ENCODE measurements at places on chromosomes 5 and 9. TPM values are rescaled to one million over a fixed set of nuclear protein-coding genes. Genes with fewer than 3 reads are reported as not detected.

Gene DRD1
- total RNA-seq, result not detected

- no peak for DNase-seq
These were observed 94.2 kb downstream of the PCSK1 start for GRCh38 chr5:96338624-96339415.

DNA sequence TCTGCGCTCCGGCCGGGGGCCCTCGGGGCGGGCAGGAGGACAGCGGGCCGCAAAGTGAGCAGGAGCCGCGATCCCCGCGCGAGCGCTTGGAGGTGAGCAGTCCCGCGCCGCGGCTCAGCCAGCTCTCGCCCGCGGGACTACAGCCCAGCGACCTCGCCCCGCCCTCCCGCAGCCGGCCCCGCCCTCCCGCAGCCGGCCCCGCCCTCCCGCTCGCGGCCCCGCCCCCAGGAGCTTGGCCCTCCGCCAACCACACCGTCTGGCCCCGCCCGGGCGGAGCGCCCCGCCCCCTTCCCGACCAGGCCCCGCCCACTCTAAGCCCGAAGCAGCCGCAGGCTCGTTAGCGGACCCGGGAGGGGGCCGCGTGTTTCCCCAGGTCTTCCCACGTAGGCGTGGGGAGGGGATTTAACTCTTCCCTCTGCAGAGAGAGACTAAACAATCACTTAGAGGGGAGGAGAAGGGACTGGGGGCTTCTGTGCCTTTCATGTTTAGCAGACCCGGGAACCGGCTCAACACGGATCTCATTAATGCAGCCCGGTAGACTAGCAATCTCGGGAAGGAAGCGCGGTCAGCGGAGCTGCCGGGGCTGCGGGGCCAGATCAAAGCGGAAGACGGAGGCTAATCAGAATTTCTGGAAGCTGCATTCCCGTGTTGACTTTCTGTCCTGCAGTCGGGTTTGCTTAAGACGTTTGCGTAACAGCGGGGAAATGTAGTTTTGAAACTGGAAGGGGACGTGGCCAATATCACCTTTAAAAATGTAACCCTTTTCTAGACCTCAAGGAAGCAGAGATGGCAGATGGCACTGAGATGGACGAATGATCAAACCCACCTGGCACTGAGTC, at the start of gene MYO10:
Gene MYO10, minus strand, starts transcription at position 139 of the 839 bp plus-strand sequence. CDS start 480 bp downstream, outside the sequence.
- peak; percentile 69 for DNase-seq

Gene OR1Q1
- total RNA-seq, result not detected

GRCh38 chr9:123002754-123003153, 30.7 kb upstream of the GPR21 start:
- no peak for DNase-seq

- peak; percentile 69 for DNase-seq
These were observed 38.4 kb downstream of the PRRX2 start for GRCh38 chr9:129703667-129704355.

Gene ARSI
- total RNA-seq, result 5.8 TPM

DNA sequence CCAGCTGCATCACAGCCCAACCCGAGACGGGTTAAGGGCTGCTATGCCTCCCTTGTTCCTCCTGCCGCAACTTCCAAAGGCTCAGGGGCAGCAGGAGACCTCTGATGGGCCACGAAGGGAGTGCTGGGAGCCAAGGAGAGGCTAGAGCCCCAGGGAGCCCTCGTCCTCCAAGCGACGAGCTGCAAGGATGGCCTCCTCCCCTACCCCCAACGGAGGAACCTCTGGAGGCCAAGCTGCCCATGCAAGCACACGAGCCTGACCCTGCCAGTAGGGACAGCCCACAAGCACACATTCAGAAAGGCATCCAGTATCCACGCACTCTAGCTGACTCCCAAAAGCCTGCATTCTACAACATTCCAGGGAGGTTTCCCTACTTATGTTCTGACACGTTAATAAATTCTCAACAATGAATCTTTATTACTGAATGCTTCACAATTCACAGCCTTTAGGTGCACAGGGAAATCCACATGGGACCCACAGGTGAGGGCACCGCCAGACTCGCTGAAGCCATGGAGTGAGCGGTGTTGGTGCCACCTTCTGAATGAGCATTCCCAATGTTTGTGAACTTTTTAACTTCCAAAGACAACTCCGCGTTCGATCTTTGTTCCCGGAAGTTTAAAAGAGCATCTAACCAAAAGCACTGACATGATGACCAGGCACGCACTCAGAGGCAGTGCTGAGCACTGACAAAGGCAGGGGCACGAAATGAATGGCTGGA, 28.7 kb downstream of the IPPK start:
- DNase-seq, result no peak

GRCh38 chr9:23538461-23539003, 287.5 kb downstream of the ELAVL2 start:
- DNase-seq, result no peak

GRCh38 chr5:82169892-82170291, 108.3 kb downstream of the RPS23 start:
- DNase-seq, result no peak

Gene PHF24
- not detected for total RNA-seq

GRCh38 chr5:148816357-148816756, 10.1 kb upstream of the ADRB2 start:
- no peak for DNase-seq

Gene RIMOC1
- 35.6 TPM for total RNA-seq

DNA sequence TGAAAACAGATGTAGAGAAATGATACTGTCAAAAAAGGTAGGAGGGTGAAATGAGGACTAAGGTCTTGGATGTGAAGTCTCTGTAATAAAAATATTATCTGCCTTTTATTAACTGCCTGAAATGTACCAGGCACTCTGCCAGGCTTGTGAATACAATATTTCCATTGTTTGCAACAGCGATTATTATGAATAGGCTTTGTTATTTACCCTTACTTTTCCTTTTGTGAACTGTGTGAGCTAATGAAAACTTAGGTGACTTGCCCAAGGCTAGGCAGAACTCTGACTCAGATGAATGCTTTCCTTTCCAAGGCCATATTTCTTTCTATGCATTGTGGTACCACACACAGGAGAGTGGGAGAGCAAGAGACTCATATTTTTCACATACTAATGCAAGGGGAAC, 204.1 kb downstream of the CDH12 start:
- DNase-seq, result no peak

DNA sequence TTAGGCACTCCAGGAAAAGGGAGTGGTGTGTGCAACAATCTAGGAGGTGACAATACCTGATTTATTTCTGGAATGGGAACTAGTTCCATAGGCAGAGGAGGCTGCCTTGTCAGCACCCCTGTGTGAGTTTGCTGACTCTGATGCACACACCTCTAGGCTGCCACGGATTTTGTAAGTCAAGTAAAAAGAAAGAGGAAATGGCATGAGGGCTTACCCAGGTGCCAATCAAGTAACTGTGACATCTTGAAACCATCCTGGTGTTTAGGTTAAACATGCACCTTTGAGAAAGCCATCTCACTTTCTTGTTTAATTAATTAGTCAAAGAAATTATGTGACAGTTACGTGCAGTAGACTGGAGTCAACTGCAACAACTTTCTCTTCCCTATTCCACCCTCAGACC, 32.3 kb upstream of the FAM81B start:
- no peak for DNase-seq

GRCh38 chr5:177336112-177336511, 15.4 kb downstream of the LMAN2 start:
- DNase-seq, result no peak

DNA sequence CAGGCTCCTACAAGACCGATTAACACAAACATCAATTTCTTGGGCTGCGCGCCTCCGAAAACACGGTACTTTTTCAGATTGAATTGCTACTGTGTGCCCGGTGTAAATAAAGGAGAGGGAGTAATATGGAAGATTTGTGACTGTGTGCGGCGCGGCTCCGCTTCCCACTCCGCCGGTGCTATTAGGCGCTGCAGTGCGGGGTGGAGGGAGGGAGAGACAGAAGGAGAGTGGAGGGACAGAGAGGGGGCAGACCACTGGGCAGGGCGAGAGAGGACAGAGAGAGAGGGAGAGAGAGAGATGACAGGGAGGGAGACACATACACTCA, 24.7 kb upstream of the RNU6ATAC start:
- DNase-seq, result no peak

GRCh38 chr5:141672841-141673813, 8.9 kb downstream of the ARAP3 start:
- no peak for DNase-seq

DNA sequence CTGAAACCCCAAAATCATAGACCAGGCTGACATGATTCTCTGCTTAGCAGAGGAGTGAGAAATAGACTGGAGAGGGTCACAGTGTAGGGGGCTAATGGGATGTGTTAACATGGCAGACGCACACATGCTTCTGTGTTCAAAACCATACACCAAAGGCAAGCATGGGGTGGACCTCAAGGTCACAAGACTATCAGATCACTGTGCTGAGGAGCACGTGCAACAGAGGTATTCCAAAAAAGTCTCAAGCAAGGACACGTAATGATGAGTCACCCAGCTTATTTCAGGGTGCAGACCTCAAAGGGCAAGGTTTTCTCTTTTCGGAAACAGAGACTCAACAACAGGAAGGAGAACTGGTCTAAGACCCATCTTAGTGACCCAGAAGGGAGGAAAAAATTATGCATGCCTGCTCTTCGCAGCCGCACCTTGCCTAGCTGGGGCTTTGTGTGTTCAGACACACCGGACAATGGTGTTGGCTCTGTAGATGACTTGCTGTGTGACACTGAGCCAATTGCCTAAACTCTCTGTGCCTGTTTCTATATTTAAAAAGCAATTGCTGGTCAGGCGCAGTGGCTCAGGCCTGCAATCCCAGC, 20.3 kb downstream of the WHRN start:
- DNase-seq, result peak; percentile 89

Gene NOXA1
- 0.48 TPM for total RNA-seq

Measured in HFFc6 (cell line).